ENCODE measurements at places on chromosomes 11 and 22.

- no peak for DNase-seq
Observed at GRCh38 chr11:128389461-128389976, 197.8 kb downstream of the ETS1 start.

GRCh38 chr11:120615391-120615790, 103.8 kb downstream of the GRIK4 start:
- no peak for DNase-seq

GRCh38 chr22:31367426-31367825, 21.3 kb upstream of the PATZ1 start:
- DNase-seq = no peak

DNA sequence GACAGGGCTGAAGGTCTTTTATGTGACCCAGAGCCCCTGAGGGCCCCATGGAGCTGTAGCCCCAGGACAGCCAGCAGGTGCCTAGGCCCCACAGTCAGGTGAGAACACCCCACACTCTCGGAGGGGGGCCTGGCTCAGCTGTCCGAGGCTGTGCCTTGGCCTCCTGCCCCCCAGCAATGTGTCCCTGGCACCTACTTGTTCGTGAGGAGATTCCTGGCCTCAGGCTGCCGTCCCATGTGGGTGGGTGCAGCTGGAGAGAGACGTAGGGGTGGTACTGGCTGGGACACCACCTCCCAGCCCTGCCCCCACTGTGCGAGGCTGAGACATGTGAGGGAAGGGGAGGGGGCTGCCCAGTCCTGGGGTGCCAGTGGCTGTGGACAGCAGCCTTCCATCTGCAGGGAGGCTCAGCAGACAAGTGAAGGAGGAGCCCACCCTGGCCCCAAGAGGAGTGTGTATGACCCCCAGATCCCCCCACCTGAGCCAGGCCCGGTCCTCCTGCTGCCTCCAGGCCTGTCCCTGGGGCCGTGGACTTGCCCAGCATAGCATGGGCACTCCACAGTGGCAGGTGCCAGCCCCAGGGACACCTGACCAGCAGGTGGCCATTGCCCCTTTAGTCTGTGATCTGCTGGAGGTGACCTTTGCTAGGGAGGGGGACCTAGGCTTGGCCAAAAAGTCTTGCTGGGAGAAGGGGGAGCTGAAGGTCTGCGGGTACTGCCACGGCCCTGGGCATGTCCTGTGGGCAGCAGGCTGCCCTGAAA, 17.0 kb downstream of the IL17REL start:
- DNase-seq = no peak

DNA sequence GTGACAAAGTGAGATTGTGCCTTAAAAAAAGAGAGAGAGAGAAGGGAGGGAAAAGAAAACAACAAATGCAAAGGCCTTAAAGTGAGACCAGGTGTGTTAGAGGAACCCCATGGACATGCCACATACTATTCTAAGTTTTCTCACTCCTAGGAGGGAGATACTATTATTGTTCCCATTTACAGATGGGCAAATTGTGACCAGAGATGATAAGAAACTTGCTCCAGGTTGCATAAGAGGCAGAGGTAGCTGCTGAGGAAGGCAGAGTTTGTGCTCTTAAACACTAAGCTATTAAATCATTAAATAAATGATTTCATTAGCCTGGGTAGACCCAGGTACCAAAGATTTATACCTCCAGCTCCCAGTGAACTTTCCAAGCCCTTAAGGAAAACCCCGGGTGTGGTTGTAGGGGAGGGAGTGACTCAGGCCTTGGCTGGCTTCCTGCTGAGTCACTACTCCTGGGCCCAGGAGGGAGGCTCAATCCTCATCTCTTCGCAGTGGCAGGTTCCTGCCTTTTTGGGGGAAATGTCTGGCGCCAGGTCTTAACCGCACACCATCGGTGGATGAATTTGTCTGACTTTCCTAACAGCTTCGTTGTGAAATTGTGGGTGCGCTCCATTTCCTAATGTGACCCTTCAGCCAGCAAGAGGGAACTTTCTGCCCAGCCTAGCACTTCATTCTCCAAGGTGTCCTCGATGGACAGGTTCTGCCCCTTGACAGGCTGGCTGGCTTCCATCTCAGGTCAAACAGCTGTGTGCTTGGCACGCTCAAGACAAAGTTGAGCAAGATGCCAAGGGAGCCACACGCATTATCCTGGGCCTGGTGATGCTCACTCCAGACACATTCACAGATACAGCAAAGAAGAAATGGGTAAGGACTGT, 33.4 kb upstream of the PTPRJ start:
- peak; percentile 30 for DNase-seq

- DNase-seq = peak; percentile 5
Observed at GRCh38 chr11:131687291-131688047, 317.1 kb downstream of the NTM start.

GRCh38 chr22:44196731-44197131, 16.0 kb downstream of the PARVG start:
- no peak for DNase-seq

DNA sequence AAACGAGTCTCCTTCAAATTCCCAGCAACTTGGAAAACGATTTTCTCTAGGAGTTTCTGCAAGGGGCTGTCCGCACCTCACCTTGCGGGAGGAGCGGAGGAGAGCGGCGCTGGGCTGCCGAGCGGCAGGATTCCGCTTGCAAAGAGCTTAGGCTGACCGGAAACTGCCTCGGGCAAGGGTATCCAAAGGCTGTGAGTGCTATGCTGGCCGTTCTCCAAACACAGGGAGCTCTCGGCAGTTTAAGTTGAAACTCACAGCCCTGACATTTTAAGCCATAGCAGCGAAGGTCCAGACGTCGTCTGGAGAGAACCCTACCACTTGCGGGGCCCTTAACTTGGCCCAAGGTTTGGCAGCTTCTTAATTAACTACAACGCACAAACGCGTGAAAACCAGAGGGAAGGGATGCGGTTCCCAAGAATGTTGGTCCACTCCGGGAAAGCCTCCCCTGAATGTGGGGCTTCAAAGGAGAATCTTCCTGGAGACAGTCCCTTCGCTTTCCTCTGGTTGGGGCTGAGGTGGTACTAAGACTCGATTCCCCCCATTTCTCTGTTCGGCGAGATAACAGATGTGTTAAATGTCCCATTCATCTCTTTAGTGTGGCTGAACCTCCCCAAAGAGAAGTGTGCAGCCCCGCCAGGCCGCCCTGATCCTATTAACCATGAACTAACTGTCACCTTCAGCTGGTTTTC, 1.1 kb upstream of the DBX1 start:
- DNase-seq = no peak

GRCh38 chr11:468036-468435, 18.0 kb downstream of the PTDSS2 start:
- no peak for DNase-seq

- DNase-seq = no peak
Observed at GRCh38 chr11:3158821-3159220, 6.3 kb downstream of the OSBPL5 start.

GRCh38 chr11:122304306-122304705, 188.3 kb upstream of the BLID start:
- DNase-seq = no peak

DNA sequence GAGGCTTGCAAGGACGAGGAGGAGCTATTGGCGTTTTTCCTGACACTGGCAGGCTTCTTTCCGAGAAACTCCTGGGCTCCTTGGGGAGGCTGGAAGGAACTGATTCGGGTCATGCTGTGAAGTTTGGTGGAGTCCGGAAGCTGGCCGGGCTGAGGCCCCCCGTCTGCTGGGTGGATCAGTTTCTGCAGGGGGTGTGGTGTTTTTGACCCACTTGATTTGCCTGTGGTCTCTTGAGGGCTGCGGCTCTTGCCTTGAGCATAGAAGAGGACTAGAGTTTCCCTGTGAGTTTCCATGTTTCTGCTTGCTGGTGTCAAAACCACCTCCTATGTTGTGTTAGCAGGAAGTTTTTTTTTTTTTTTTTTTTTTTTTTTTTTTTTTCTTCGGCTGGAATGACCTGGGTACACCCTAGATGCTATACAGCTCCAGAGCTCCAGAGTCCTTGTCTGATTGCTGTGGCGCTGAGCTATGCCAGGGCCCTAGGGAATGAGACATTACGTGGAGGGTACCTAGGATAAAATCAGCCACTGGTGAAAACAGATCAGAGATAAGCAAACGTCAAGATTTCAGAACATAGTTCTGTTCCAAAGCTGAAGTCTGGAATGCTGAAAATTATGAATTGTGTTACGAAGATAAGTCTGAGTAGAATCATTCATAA, 728 bp downstream of the TBC1D22A start:
- DNase-seq = peak; percentile 62

DNA sequence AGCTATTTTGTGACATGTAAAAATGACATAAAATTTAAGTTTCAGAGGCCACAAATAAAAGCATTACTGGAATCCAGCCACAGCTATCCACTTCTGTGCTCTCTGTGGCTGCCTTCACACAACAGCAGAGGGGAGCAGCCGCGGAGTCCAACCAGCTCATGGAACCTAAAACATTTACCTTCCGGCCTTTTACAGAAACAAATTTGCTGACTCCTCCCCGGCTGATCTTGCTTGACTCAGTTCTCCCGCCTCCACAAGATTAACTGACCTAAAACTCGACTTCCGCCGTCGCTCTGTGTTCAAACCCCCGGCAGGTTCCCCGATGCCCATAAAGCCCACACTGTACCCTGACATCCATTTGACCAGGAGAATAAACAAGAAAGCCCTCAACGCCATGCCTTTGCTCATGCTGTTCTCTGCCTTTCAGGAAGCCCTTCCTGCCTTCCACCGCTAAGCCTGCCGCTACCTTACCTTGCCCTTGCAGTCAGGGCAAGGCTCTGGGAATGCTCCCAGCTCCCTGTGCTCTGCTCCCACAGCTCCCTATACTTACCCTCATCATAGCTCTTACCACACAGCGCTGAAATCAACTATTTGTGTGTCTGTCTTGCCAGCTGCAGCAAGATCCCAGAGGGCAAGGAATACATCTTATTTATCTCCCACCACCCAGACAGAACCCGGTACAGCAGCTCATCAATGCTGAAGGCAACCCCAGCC, 35.4 kb downstream of the MICAL3 start:
- no peak for DNase-seq

GRCh38 chr11:1382429-1382828, 7.3 kb upstream of the BRSK2 start:
- no peak for DNase-seq

GRCh38 chr11:123020968-123021367, 39.3 kb upstream of the BSX start:
- peak; percentile 53 for DNase-seq

DNA sequence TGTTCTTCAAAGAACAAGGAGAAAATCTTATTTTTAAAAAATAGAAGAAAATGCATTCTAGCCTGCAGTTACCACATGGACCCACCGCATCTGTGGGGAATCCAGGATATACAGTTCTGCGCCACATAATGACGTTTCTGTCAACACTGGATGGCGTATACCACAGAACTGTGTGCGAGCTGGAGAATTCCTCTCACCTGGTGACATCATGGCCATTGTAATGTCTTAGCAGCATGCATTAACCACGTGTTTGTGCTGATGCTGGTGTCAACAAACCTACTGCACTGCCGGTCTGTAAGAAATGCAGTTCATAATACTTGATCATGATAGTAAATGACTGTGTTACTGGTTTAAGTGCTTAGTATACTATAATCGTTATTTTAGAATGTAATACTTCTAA, 174.7 kb downstream of the TBC1D22A start:
- DNase-seq = no peak

DNA sequence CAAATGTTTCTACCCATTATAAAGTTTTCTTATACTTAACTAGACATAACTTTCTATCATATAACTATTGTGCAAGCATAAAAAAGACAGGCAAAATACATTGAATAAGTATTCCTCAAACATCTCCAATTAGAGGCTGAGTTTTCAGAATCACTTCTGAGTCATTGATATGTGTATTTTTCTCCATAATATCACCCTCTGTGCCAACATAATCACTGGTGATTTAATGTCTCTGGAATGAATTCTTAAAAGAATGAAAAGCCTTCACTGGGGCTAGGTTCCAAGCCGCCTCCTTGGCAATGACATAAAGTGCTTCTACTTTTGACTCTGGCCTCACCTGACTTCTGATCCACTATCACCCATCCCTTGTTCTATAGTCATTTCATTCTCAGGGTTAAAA, 197.0 kb upstream of the E2F8 start:
- DNase-seq = no peak

GRCh38 chr11:75867778-75868374, 52.9 kb downstream of the UVRAG start:
- DNase-seq = peak; percentile 65

DNA sequence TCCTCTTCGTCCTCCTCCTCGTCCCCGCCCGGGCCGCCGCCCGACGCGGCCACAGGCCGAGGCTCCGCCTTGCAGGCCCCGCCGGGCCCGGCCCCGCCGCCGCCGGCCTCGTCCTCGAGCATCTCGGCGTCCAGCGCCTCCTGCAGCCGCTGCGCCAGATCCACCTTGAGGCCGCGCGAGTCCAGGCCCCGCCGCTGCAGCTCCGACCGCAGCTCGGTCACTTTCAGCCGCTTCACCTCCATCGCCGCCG, 417 bp downstream of the HNRNPUL2 start:
- DNase-seq = no peak

- DNase-seq = no peak
Observed at GRCh38 chr11:115298300-115299012, 205.8 kb downstream of the CADM1 start.

- DNase-seq = peak; percentile 41
Observed at GRCh38 chr22:24141586-24141985, 39.7 kb upstream of the SUSD2 start.

- DNase-seq = no peak
Observed at GRCh38 chr11:26995701-26996460, 2.0 kb downstream of the FIBIN start.

- peak; percentile 83 for DNase-seq
Observed at GRCh38 chr11:72668629-72669347, 5.4 kb downstream of the PDE2A start.

DNA sequence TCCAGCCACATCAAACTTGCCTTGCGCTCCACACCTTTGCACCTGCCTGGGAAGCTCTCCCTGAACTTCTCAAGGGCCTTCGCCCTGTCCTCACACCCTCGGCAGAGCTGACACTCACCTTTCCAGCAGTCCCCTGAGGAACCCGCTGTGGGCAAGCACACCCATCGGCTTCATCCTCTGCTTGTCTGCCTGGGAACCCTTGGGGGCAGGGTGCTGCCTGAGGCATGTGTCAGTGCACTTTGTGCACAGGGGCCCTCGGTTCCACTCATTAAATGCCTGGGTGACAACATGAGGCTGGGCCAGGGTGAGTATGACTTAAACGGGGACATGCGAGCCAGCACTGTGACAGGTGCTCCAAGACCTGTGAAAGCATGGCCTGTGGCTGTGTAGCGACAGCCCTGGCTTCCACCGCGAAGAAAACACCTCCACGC, 2.6 kb upstream of the LRFN4 start:
- DNase-seq = no peak

- no peak for DNase-seq
Observed at GRCh38 chr11:65047581-65048422, 6.8 kb downstream of the SAC3D1 start.

Measured in activated CD8-positive, alpha-beta T cell treated with anti-CD3 and anti-CD28 coated beads, Interleukin-2, amount 10 ng/mL, durations not matched to agents 7 days and 5 days (primary cell).